ENCODE measurements at places on chromosomes 12 and 14.

DNA sequence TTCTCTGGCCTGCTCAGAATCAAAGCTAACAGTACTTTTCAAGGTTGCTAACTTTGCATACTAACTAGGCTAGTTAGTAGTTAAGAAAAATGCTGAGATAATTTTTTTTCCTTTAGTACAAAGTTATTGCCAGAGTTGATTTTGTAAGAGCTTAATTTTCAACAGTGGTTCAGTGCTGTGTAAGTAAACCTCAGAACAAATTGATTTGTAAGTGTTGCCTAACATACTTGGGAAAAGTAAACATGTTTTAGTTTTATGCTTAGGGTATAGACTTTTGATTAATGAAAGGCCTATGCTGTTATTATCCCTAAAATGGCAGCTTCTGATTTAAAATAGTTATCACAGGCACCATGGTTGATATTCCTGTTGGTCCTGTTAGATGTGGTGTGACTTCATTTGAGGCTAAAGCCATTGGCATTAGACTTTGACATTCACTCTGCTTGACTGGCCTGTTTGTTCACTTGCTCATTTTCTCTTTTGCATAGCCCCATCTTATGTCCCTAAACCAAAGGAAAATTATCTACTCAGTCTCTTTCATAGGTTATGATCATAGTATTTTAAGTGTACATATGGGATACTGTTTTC lies 5.2 kb downstream of the CMAS start:
- no peak for DNase-seq

DNA sequence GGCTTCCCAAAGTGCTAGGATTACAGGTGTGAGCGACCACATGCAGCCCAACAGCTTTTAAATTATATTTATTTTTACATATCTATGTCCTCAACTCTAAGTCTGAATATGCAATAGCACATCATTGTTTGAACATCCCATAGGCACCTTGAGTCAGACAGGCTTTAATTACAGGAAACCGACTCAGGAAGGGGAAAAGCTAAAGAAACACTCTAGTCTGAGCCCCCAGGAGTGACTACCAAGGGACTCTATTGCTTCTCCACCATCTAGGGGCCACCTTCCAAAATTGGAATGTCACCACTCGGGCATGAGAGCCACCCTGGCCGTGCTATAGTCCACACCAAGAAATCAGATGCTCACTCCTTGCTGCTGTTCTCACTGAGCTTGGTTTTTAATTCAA lies 14.0 kb upstream of the MFAP5 start:
- no peak for DNase-seq

GRCh38 chr12:111033281-111034082 lies 113.1 kb upstream of the MYL2 start:
- DNase-seq: no peak

DNA sequence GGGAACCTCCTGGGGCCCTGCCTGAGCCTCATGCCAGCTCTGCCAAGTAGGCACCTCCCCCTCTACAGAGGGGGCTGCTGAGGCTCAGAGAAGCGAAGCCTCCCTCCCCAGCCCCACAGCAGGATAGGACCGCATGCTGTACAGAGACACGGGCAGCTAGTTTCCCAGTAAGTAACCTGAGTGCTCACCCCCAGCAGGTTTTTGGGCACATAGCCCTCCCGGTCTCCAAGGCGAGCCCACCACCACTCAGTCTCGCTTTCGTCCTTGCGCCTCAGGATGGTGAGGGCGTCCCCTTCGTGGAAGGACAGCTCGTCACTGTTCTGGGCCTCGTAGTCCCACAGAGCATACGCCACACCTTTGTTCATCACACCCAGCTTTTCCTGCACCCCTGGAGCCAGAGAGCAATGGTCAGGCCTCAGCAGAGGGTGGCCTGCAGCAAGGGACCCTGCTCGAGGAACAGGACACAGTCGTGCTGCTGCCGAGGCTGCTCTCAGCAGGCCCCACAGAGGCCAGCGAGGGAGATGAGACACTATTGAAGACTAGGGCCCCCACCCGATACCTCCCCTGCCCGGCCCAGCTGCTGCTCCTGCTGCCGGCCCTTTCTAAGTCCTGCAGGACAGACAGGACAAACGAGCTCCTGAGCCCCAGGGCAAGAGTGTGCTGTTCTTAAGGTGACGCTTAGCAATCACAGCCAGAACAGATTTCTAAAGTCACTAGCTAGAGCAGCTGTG lies 20.4 kb downstream of the ZFYVE21 start:
- DNase-seq: no peak

DNA sequence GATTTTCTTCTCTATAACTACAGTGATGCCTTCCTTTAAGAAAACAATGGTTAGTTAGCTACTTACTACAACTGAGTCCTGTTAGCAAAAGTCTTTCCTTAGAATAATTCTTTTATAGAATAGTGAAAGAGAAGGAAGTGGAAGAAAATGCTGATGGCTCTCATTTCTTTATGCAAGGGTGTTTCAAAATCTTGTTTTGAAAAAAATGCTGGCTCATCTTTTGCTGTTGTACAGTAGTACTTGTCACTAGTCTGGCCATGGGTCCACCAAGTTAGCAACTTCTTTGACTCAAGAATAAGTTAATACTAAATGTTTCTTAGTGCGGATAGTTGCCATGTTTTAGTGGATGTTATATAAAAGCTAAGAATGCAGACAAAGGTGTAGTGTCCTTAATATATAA lies 225.4 kb downstream of the PTPRO start:
- DNase-seq: no peak

DNA sequence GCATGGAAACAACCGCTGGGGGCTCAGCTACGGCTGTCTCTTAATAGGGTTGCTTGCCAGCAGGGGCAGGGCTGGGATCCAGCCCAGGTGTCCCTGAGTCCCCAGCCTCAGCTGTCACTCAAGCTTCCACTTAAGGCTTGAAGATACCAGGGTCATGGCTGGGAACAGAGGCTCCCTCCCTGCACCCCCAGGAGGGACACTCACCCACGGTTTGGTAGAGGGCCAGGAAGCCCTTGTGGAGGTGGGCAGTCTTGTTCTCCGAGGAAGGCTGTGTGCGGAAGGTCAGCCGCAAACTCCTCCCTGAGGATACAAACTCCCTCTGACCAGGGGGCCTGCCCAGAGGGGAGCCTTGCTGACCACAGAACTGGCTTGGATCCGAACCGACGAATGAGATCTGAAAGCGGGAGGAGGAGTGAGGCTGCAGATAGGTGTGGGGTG lies 7.3 kb downstream of the C1RL start:
- no peak for DNase-seq

- DNase-seq: no peak
Measured at GRCh38 chr12:112862636-112863290, 44.0 kb upstream of the OAS1 start.

DNA sequence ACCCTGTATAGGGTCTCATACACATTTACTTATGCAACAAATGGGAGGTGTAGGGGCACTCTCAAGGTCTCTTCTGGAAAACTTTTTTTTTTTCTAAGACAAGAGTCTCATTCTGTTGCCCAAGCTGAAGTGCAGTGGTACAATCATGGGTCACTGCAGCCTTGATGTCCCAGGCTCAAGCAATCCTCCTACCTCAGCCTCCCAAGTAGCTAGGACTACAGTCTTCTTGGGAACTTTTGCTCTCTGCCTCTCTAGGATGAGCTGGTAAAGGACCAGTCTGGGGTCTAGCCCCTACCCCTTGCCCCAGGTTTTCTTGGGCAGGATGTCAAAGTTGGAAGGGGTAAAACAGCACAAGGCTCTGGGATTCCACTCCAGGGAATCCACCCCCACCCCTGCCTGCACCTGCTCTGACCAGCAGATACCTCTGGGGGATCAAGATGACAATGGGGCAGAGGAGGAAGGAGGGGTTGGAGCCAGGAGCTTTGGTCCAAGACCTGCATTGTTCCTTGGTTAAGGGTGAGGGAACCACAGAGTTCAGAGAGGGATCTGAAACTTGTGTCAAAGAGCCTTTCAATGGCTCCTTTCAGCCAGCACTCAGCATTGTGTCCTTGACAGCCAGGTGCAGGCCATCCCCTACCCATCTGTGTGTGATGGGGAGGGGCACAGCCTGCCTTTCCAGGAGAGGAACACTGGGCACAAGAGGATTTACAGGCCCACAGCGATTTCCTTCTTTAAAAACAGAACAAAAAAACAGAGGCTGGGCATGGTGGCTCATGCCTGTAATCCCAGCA lies 12.2 kb downstream of the CTDSP2 start:
- DNase-seq: no peak

- DNase-seq: no peak
Measured at GRCh38 chr14:75702616-75703261, 41.7 kb downstream of the TTLL5 start.

- DNase-seq: no peak
Measured at GRCh38 chr12:56836800-56837663, 73.9 kb downstream of the HSD17B6 start.

GRCh38 chr12:92261071-92261470 lies 115.4 kb upstream of the BTG1 start:
- DNase-seq: no peak

- DNase-seq: peak; percentile 31
Measured at GRCh38 chr12:54294152-54294952, 6.5 kb downstream of the NFE2 start.

GRCh38 chr14:100285021-100285912 lies 21.0 kb downstream of the SLC25A29 start:
- peak; percentile 69 for DNase-seq

GRCh38 chr12:112430929-112431328 lies 12.2 kb downstream of the PTPN11 start:
- DNase-seq: no peak

GRCh38 chr14:90740081-90740480 lies 76.1 kb downstream of the TTC7B start:
- no peak for DNase-seq

- DNase-seq: no peak
Measured at GRCh38 chr14:68789821-68790643, 2.8 kb downstream of the ZFP36L1 start.

GRCh38 chr12:42565633-42566032 lies 23.9 kb downstream of the PRICKLE1 start:
- DNase-seq: no peak

- no peak for DNase-seq
Measured at GRCh38 chr12:50753232-50753769, 10.6 kb upstream of the ATF1 start.

DNA sequence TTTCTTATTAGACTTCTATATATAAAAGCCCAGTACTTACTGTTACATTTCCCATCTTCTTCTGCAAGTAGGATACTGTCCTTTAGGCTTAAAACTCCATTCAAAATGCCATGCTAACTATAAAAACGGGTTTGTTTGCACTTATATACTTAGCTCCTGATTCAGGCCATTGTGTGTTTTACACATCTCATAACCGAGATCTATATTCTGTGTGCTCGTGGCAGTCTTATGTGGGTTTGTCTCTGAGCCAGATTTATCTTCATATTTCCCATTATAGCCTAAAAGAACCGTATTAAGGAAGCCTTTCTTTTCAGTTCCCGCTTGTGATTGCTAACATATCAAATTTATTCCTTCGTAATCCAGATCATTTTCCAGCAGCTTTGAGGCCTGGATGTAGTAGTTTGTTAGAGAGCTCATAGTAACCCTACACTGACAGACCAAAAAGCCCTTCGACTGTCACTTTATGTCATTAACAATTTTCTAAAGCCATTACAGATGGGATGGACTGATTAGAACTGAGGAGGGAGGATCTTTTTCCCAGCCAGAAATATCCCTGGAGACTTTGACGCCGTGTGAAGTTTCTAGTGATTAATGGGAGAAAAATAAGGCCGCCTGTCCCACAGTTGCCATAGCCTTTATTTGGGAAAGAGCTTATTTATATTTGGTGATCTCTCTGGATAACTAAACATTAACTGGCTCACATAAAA lies 508.5 kb downstream of the FOXG1 start:
- DNase-seq: no peak

DNA sequence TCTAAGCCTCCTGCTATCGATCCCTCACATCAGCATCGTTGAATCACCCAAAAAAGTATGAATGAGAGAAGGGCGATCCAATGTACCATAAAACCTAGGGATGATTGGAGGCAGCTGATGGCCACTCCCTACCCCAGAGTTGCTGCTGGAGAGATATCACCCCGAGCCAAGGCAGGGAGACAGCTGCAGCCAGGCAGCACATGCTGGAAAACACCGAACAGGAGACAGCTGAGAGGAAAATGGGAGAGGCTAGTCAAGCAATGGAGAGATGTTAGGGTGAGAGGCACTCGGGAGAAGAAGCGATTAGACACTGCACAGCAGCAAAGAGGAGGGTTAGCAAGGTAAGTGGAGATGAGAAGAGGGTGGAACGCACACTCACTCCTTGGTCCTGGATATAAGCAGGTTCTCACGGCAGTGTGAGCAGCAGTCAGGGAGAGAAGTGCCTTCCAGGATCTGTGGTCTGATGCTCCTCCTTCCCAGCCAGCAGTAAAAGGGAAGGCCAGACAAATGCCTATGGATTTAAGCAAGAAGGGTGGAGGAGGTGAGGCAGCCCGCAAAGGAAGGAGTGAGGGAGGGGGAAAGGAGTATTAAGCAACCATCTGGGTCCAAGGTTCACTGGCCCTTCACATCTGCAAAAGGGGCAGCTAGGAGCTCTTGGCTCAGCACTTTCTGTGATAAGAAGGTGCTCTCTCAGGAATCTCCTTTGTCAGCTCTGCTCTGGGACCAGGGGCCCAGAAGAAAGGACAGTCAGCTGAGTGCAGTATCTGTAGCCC lies at the start of gene SLC7A7:
SLC7A7 (minus strand) TSS at position 495 of the 773 bp plus-strand sequence. CDS start 2,037 bp downstream, outside the sequence.
- DNase-seq: no peak

- DNase-seq: no peak
Measured at GRCh38 chr14:75570797-75571196, 7.6 kb upstream of the FLVCR2 start.

- DNase-seq: no peak
Measured at GRCh38 chr12:26271889-26272492, 76.6 kb downstream of the SSPN start.

GRCh38 chr12:104695453-104696148 lies 238.9 kb downstream of the CHST11 start:
- DNase-seq: peak; percentile 90

GRCh38 chr12:104825408-104825807 lies 132.7 kb downstream of the SLC41A2 start:
- no peak for DNase-seq

DNA sequence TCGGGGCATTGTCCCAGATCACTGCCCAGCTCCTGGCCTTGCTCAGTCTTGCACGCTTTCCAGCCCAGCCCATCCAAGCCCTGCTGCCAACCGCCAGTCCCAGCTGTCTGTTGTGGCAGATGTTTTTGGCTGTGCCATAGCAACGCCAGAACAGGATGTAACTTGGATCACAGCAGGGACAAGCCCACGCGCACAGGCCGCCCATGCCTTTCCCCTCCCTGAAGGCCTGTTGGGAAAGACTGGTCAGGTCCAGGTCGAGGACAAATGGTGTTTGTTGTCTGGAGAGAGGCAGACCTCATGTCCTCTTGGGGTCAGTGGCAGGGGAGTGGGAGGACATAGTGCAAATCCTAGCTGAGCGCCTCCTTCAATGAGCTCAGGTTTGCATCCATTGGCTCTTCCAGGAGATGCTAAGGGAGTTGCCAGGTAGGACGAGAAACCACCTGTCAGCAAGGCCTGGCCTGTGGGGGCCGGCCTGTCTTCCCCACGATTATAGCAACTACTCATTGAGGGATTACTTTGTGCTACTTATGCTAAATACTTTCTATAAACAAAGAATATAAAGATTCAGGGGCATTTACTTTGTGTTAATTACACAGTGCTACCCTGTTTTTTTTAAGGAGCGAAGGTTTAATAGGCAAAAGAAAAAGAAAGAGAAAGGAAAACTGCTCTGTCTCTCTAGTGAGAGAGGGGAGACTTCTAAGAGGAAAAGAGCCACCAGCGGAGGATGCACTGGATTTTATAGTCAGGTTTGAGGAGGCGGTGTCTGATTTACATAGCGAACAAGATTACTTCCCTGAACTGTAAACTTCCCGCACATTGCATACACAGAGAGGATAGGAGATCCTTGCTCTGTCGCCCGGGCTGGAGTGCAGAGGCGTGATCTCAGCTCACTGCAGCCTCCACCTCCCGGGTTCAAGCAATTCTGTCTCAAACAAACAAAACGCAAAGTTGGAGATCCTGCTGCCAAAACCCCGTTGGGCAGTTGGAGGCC lies 42.8 kb upstream of the CORO1C start:
- DNase-seq: no peak
